ELR (cell line): ENCODE measurements at places on chromosomes 7 and 10.

GRCh38 chr10:115566867-115567266 lies 473.7 kb downstream of the ATRNL1 start:
- DNase-seq = no peak

- DNase-seq = no peak
Observed at GRCh38 chr7:36260481-36260880, 107.4 kb downstream of the EEPD1 start.

DNA sequence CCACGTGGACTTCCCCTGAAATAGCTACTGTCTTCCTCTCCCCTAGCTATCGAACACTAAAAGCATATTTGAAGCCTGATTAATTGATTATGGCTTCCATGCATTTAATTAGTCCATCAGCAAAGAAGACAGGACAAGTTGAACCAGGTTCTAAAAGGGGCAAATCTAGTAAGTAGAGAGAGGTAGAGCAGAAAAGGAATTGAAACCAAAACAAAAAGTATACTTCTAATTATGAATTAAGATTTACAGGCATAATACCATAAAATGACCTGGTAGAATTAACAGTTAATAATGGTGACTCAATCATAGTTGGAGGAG lies 393 bp upstream of the DNAJC1 start:
- no peak for DNase-seq

- DNase-seq = no peak
Observed at GRCh38 chr7:147199868-147200267, 1083.3 kb downstream of the CNTNAP2 start.

GRCh38 chr10:62599161-62599560 lies 205.4 kb upstream of the ADO start:
- no peak for DNase-seq

DNA sequence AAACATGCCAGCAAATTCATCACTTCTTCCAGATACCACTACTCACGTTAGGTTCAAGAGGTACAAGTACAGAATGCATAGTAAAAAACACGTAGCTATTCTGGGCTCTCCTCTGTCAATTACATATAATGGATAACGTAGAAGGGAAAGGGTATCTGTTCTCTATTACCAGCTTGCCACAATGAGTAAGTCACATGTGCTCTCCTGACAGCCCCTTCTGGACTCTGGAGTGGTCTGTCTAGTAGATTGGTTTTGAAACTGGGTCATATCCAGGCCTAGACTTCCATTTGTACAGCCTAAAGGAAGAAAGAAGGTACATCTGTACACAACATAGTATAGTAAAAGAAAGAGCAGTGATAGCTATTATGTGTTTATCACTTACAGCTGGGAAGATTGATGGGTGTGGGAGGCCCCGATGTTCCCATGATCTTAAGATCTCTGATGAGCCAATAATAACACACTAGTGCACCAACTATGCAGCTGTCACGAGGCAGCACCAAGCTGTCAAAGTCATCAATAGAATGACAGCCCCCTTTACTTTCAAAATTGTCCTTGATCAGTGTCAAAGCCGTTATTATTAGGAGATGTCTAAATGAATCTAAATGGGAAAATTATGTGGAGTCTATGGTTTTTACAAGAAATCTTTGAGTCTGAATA lies 161.9 kb upstream of the AGK start:
- DNase-seq = no peak

- DNase-seq = no peak
Observed at GRCh38 chr10:30531751-30532530, 97.6 kb downstream of the LYZL2 start.

DNA sequence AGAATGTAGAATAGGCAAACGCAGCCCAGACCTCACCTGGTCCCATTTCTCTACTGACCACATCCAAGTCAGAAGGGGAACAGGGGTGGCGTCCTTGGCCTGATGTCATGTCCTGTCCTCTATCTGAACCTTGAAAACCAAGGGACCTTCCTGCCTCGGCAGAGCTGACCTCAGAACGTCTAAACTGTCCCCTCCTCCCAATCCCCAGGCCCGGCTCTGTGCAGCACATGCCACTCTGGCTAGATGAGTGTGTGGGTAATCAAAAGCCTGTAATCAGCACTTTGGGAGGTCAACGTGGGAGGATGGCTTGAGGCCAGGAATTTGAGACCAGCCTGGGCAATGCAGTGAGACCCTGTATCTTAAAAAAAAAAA lies 46.5 kb upstream of the ZNF479 start:
- DNase-seq = no peak

DNA sequence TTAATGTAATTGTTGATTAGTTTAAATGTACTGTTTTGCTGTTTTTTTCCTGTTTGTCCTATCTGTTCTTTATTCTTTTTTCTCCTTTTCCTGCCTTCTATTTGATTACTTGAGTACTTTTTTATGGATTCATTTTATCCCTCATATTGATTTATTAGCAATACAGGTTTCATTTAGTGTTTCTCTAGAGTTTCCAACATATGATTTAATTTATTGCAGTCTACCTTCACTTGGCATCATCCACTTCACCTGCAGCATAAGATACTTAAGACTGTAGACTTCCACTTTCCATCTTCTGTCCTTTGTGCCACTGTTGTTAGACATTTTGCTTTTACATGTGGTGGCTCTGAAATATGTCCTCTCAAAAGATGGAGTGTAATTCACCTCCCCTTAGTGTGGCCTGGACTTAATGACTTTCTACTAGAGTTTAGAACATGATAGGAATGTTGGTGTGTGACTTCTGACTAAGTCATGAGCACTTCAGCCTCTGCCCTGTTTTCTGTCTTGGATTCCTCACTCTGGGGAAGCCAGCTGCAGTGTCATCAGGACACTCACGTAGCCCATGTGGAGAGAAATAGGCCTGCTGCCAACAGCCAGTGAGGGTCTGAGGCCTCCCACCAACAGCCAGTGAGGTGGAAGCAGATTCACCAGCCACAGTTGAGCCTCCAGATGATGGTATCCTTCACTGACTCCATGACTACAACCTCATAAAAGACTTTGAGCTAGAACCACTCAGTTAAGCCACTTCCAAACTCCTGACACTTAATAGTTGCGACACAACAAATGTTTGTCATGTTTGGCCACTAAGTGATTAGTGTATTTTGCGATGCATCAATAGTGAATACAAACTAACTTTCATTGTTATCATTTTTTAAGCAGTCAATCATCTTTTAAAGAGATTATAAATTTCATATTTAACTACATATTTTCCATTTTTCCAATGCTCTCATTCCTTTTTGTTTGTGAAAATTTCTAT lies 643.5 kb upstream of the DPP6 start:
- DNase-seq = no peak

DNA sequence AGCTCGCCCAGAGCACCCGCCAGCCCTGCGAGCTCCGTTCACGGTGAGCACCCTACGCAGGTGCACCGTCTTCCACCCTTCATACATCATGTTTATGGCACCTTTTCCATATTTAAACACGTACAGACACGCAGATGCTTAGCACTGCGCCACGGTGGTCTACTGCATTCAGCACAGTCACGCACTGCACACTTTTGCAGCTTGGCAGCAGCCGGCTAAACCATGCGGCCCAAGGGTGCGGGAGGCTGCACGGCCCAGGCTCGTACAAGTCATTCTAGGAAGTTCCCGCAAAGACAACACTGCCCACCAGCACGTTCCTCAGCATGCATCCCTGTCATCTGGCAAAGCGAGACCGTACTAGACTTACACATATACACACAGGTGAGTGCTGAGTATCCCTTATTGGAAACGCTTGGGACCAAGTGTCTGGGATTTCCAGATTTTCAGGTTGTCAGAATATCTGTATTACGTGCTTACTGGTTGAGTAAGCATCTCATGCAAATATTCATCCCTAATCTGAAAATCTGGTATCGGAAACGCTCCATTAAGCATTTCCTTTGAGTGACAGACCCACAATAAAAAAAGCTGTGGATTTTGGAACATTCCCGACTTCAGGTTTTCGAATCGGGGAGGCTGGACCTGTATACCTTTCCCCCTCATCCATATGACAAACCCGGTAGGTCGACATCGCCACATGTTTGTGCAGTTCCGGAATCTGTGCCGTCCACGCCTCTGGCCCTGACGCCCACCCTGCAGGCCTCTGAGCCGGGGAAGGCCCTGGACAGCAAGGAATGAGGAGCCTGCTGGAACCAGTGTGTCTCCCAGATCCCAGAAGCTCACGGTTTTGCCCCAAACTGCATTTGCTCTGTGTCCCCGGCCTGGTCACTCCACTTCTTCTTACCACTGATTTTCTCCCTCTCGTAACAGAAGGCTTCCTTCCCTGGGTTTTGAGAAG lies 222.2 kb downstream of the ELFN1 start:
- DNase-seq = no peak

DNA sequence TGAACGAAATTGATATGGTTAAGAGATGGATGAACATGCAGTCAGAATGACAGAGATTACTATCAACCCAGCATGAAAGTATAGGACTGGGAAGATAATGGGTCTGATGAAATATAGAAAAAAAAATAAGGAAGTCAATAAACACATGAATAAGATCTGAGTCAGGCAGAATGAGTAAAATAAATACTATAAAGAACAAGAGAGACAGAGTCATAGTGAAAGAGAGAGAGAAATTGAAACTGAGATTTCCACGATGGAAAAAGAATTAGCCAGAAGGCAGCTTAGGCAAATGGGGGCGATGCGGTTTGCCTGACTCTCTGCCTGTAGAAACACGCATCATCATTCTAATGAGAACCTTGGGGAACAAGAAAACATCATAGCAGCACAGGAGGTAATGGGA lies 26.6 kb downstream of the SEMA3D start:
- peak; percentile 88 for DNase-seq

DNA sequence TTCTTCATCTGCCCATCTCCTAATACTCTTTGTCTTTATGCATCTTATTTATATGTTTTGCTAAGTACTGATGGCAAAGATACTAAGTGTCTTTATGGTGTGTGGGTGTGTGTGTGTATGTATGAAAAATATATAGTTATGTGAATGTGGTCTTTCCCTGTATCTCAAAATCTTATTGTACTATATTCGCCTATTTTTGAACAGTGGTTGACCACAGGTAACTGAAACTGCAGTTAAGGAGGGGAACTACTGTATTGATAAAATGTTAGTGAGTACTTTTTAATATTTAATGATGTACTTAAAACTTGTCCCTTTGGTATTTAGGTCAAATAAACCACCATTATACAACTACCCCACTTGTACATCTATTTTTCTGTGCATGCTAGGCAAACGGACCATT lies 85.9 kb downstream of the ADD3 start:
- DNase-seq = no peak

GRCh38 chr7:142808802-142809583 lies 38.2 kb downstream of the PRSS2 start:
- peak; percentile 69 for DNase-seq

DNA sequence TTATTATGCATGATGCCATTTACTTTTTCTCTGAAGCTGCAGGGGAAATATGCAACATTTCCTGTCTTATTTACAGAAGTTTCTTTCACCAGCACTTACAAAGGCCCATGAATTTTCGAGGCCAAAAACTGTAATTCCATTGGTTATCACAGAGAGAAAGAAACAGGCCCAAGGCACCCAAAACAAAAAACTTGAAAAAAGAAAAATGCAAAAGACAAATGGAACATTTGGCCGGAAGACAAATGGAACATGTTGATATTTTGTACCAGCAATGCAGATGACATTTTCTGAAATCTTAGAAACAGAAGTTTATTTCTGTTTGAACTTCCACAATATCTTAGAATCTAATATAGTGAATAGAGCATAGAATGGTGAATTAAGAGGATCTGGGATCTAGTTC lies 56.3 kb upstream of the PNLIP start:
- DNase-seq = no peak

GRCh38 chr10:3951993-3952392 lies 167.0 kb upstream of the KLF6 start:
- DNase-seq = no peak

- DNase-seq = no peak
Observed at GRCh38 chr7:5754981-5755599, 26.4 kb downstream of the RNF216 start.

DNA sequence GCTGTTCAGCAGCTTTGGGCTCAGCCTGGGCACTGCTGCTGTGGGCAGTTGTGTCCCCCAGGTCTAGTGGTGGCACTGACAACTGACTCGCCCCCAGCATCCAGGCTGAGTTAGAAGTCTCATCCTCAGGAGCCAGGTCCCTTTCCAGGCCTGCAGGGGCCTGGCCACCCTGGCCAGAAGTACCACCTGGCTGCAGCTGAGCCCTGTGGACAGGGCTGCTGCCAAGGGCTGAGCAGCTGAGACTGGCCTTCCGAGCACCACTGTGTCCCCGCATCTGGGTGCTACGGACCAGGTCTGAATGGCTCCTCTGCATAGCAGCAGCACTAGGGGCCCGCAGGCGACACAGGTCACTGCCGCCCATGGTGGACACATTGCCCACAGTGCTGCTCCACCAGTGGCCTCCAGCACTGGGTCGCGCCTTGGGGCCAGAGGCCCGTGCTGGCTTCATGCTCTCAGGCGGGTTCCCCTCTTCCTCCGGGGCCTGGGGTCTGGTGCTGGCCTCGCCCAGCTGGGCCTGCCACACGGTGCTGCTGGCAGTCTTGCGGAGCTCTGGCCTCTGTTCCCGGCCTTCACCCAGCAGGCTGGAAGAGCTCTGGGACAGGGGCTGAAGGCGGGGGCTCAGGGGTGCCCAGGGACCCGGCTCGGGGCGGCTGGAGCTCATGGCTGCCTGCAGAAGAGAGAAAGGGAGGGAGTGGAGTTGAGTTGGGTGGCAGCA lies 6.2 kb downstream of the GPRIN2 start:
- no peak for DNase-seq

- DNase-seq = peak; percentile 99
Observed at GRCh38 chr7:151754142-151754590, 122.7 kb downstream of the PRKAG2 start.
